Activated CD4-positive, alpha-beta memory T cell treated with anti-CD3 and anti-CD28 coated beads for 36 hours (primary cell): ENCODE measurements at places on chromosomes 6 and 20.

DNA sequence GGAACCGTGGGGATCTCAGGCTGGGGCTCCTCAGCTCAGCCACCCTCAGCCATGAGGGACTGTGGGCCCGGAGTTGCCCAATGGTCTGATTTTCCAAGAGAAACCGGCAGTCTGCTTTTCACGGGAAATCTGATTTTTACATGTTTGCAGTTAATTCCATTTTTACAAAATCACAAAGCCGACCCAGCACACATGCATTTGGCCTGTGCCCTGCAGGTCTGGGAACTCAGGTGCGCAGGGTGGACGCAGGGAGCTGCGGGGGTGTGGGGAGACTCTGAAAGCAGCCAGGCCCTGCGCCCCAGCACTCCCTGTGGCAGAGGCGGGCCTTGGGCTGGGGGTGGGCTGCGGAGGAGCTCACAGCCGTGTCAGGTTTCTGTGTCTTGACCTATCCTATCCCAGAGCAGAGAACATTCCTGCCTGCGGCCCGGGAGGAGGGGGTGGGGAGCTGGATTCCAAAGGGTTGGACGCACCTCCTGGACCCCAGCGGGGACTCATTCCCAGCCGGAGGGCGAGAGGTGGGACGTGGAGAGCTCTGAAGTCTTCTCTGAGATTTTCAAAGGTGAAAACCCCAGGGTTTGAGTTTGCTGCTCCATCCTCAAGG, 60.6 kb downstream of the ADNP start:
- no peaks in the 10 kb centered on the region for H3K27me3 ChIP-seq
- no peak overlapping the region for H3K4me3 ChIP-seq
- DNase-seq = no peak
- H3K27ac ChIP-seq = no peak overlapping the region
- H3K36me3 ChIP-seq = no peaks in the 10 kb centered on the region
- no peaks in the 10 kb centered on the region for H3K4me1 ChIP-seq

DNA sequence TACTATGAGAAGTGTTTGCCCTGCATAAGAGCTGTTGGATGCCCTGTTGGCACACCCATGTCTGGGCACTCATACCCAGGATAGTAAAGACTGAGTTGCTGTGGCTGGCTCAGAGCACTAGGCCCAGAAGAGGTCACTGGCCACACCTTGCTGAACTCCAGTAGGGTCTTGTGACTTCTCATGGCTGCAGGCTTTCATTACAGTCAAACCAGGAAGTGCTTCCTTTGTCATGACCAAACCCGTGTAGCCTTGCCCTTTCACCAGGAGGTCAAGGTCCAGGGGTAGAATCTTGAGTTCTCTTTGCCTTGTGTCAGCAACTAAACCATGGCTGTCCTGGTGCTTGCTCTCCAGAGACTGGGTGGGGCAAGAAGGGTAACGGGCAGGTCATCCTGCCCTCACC, 49.5 kb downstream of the CD164 start:
- H3K4me3 ChIP-seq = no peak overlapping the region
- DNase-seq = no peak
- H3K4me1 ChIP-seq = no peaks in the 10 kb centered on the region
- H3K36me3 ChIP-seq = no peaks in the 10 kb centered on the region
- H3K27me3 ChIP-seq = no peaks in the 10 kb centered on the region

GRCh38 chr20:9301129-9302090, 213.0 kb upstream of the LAMP5 start:
- H3K27ac ChIP-seq = no peak overlapping the region
- H3K4me1 ChIP-seq = no peaks in the 10 kb centered on the region
- DNase-seq = no peak
- no peaks in the 10 kb centered on the region for H3K27me3 ChIP-seq

DNA sequence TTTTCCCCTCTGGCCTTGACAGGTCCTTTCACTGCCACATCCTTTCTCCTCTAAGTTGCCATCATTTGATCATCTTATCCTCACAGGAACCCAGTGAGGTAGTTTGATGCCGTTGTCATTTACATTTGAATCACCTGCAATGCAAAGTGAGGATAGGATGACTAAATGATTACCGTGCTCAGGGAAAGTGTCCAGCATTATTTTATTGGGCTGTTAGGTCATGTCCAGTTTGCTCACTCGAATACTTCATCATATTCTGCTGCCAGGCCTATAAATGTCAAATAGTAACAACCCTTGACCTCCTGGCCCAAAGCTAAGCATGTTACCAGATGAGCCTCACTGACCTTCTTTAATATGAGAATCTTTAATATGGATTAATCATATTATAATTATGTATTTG, 1068.7 kb upstream of the FLRT3 start:
- H3K27ac ChIP-seq = no peak overlapping the region
- no peaks in the 10 kb centered on the region for H3K27me3 ChIP-seq
- no peaks in the 10 kb centered on the region for H3K4me1 ChIP-seq

DNA sequence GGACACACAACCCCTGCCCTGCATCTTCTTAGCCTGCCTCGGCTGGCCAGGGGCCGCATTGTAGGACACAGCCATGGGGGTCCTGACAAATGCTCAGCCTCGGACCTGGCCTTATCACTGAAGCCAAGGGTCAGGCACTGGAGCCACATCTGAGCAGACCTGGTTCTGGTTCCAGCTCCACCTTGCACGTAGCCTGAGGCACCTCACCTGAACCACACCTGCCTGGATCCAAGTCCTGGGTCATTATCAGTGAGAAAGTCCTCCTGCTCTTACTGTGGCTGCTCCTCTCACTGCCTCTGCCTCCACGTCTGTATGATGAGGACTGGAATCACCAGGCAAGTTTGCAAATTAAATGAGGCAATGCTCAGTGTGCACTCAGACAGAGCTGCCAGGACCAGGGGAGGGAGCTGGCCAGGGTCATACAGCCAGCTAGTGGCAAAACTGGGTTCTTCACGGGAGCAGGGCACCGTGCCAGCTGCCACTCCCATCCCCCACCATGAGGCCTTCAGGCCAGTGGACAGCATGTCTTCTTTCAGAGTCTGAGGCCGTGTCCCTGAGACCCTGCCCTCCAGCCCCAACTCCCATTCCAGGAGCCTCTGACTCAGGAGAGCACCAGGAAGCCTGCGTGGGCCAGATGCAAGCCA, 40.2 kb downstream of the MRPL14 start:
- no peak overlapping the region for H3K27ac ChIP-seq
- H3K4me1 ChIP-seq = no peaks in the 10 kb centered on the region
- H3K36me3 ChIP-seq = no peaks in the 10 kb centered on the region
- DNase-seq = no peak
- H3K27me3 ChIP-seq = no peaks in the 10 kb centered on the region
- H3K4me3 ChIP-seq = no peak overlapping the region

DNA sequence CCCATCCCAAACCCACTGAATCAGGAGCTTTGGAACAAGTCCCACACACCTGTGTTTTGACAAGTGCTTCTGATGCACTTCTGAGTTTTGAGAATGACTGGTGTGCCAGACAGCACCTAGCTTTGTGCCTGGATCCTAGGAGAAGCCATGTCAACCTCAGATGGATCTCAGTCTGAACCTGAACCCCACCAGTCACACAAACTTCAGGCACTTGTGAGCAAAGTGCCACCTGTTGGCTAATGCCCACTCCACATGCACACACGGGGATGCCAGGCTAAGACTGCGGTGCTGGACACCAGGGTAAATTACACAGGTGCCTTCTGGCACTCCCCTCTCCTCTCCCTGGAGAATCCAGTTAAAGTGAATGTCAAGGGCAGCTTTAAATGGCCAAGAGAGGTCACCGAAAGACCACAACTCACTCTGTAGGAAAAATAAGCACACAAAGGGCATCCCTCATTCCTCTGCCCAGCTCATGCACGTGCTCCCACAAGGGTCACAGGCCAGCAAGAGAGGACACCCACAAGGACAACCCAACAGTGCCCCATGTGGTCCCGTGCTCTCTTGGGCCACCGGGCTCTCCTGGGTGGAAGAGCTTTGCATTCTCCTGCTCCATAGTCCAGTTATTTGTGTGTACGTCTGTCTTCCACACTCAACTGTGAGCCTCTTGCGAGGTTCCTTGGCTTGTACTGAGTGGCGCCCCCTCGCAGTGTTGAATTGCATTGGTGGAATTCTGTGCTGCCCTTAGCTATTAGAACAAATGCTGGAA, 45.6 kb downstream of the TAF8 start:
- no peak overlapping the region for H3K4me3 ChIP-seq
- H3K4me1 ChIP-seq = peaks cover 34% of the 10 kb centered on the region
- no peak for DNase-seq
